Myocyte (in vitro differentiated cells): ENCODE measurements at places on chromosomes 4 and X.
A peak's percentile ranks its signal among the peaks of the same experiment; 100 is the strongest.

DNA sequence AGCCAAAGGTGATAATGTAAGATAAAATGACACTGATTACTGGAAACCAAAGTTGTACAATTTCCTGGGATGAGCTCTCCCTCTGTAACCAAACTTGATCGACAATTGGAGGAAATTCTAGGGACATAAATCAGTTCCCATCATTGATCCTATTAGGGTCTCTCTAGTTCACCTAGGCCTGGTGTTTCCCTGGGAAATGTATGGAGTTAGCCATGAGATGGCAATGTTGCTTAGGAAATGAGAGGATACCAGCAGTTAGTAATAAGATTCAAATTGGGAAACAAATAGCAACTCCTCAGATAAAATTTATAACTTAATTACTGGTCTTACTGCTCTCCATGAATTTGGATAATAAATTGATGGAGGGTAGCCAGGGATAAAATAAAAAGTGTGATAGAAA lies 52.2 kb downstream of the SPATA18 start:
- peak; percentile 17 for DNase-seq

- DNase-seq = no peak
Observed at GRCh38 chr4:7023901-7024300, 19.3 kb upstream of the TADA2B start.

DNA sequence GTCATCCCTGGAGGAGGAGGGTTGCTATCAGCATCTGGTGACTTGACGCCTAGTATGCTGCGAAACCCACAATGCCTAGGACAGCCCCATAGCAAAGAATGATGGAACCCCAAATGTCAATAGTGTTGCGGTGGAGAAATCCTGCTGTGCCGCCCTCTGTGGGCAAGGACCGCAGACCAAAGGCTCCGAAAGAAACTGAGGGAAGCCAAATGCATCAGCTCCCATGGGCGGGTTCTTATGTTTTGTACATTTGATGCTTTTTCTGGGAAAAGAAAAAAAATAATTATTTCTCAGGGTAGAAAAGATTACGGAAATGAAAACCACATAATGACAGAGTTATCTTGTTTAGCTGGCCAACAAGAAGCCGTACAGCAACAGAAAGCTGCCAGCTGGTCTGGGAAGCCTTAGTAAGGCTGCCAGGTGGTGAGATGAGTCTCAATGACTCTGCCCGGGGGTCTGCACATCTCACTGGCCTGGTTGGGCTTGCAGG lies 95.0 kb upstream of the TBL1X start:
- DNase-seq = peak; percentile 58

- DNase-seq = peak; percentile 81
Observed at GRCh38 chr4:74473155-74473811, 28.3 kb downstream of the AREG start.

DNA sequence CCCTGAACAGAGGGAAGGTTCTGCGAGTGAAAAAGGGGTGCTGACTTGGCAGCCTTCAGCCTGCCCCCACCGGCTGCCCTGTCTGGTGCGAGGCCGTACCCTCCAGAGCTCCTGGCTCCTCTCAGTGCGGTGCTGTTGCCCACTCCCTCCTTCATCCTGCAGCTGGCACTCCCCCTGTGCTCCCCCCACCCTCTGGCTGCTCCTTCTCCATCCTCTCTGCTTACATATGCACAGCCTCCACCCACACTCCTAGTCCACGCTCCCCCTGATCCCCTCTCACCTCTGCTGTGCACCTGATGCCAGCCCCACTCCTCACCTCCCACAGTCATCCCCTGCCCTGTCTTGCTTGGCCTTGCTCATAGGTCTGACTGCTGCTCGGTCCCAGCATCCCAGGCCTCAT lies 9.9 kb downstream of the MAN2B2 start:
- no peak for DNase-seq

- DNase-seq = no peak
Observed at GRCh38 chrX:118824173-118824730, 628 bp downstream of the ZCCHC12 start.

GRCh38 chrX:69264158-69264581 lies 98.9 kb upstream of the PJA1 start:
- no peak for DNase-seq

DNA sequence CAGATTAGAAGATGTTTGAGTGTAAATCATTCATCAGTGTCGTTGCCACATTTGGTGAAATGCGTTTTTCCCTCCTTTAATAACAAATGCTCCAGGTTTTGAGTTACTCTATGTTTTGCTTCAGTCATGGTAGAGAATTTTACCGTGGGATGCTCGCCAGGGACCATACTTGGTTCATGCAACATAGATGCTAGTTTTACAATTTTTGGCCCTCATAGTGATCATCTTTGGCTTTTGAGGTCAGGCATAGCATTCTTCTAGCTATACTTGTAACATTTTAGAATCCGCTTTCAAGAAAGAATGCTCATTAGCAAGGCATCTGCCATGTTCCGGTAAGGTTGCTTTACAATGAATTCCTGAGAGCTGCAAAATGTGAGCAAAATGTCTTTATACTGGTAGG lies 147.2 kb downstream of the SPCS3 start:
- DNase-seq = peak; percentile 22

GRCh38 chr4:140743194-140743931 lies 12.8 kb downstream of the TBC1D9 start:
- DNase-seq = peak; percentile 60
